NCI-H460 (cell line): ENCODE measurements at places on chromosomes 1 and 21.

- DNase-seq: no peak
These were observed 156.3 kb upstream of the C1orf87 start for GRCh38 chr1:60229821-60230220.

GRCh38 chr1:239899747-239900146, 191.9 kb upstream of the FMN2 start:
- no peak for DNase-seq

GRCh38 chr1:26278303-26278702, 1.6 kb upstream of the SH3BGRL3 start:
- DNase-seq: peak; percentile 73

DNA sequence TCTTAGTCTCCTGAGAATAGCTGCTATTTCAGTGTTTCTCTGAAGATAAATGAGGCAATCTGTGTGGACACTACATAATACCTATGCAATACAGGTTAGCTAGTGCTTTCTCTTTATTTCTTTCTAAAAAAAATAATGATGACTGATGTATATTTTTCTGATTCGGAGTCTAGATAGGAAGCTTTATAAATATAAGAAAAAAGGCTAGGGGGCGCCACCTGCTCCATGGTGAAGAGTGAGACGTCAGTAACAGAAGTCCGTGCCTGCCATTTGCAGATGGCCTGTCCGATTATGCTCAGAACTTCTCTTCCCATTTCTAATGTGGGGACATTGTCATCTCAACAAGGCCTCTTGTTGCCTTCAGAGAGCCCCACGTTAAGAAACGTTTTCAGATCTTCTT, 26.4 kb downstream of the QSOX1 start:
- DNase-seq: no peak

GRCh38 chr1:163406772-163407171, 85.0 kb downstream of the NUF2 start:
- DNase-seq: no peak

GRCh38 chr1:205535096-205535495, 30.6 kb downstream of the CDK18 start:
- no peak for DNase-seq

DNA sequence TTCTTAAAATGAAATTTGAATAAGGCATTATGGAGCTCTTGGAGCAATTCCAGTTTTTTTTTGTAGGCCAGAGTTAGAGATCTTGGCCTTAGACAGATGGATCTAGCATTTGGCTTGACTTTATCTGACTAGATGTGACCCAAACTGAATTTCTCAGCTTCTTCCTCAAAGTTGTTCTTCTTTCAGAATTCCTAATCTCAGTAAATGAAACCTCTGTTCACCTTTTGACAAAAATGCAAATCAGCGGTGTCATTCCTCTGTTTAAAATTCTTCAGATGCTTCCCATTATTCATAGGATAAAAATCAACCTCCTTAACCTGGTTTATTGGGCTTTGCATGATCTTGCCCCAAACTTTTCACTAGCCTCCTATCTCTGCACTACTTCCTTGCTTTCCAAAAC, 177.6 kb downstream of the RASAL2 start:
- no peak for DNase-seq

DNA sequence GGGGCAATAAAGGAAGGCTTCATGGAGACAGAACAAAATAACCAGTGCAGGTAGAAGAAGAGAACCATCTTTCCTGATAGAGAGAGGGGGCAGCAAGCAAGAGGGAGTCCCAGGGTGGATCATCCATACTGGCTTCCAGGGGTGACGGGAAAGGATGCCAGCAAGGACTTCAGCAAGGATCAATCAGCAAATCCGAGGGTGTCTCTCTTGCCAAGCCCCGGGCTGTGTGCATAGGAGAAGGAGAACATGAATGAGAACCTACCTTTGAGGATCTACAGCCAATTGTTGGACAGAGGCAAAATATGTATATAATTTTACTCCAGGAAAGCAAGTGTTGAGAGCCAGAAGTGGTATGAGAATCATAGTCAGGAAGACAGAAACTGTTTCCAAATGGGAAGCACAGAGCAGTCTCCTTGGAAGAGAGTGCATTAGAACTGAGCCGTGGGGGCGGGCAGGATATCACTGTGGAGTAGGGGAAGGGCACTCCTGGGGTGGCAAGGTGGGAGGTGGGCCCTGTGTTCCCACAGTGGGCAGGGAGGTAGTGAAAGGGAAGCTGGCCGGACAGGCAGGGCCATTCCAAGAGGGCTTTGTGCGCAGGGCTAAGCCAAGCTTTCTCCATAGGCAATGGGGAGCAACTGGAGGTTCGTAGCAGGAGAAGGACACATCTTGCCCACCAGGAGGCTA, 1.1 kb upstream of the S100A9 start:
- no peak for DNase-seq

DNA sequence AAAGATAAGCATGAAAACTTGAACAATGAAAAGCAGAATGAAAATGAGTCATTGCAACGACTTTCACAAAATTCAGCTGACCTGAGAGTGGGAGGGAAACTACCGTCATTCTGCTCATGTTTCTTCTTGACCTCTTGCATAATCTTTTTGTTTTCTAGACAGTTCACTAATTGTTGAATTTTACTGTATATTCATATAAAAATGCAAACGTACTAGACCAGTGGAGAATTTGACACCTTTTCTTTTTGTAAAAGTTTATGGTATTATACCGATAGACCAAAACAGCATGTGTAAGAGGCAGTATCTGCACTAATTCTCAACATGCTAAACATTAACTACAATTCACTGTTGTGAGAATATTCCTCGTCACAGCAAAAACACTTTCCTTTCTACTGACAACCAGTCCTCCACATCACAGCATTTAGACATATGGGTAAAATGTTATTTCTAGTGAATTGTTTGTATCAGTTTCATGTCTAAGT, 137.8 kb downstream of the GREM2 start:
- no peak for DNase-seq

GRCh38 chr21:46154955-46155513, 345 bp downstream of the FTCD start:
- no peak for DNase-seq

DNA sequence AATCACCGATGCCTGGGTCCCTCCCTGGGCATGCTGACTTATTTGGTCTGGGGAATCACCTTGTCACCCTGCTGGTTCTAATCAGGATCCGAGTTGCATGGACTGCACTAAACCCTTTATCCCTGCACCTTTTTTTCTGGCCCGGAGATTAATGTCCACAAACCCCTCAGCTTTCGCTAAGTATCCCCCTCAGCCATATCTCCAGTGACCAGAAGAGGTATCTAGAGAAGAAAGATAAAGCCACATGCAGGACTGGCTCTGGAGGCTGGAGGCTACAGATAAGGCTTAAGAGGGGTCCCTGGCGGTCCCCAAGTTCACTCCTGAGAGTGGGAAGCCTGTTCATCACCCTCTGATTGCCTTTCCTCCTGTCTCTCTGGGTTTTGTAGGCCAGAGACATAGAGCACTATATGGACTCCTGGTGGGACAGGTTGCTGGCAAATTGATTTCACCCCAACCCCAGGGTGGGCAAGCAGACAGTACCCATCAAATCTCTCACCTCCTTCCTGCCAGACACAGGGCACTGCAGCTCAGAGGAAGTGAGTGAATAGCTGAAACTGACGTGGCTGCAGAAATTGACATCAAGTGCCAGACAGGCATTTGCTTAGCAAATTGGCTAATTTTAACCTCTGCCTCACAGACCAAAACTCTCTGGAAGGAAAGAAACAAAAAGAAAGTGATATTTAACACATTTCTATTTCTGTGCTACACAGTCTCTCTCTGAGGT, 38.8 kb downstream of the HMGB4 start:
- no peak for DNase-seq

DNA sequence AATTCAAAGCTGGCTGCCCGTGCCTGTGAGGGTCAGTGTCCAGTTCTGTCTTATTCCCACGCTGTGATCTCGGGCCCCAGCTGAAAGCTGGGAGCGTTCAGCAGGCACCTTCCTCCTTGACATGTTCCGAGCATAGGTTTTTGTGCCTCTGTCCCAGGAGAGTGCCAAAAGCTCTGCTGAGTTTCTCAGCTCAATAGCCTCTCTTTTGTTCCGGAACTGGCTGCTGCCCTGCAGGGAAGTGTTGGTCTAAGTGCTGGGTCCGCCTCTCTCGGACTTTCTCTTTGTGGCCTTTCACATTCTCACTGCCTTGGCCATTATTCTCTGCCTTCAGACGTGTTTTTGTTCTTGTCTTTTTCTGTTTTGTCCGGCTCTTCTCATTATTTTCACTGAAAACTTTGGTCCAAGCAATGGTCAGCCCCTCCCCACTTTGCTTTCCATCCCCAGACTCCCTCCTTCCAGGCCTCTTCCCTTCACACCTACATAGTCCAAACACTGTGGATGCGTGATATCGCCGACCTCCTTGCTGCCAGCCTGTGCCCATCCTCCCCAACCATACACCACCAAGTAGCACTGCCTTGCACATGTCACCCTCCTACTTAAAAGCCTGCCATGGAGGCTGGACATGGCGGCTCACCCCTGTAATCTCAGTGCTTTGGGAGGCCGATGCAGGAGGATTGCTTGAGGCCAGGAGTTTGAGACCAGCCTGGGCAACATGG, 233.8 kb downstream of the RHOU start:
- no peak for DNase-seq

DNA sequence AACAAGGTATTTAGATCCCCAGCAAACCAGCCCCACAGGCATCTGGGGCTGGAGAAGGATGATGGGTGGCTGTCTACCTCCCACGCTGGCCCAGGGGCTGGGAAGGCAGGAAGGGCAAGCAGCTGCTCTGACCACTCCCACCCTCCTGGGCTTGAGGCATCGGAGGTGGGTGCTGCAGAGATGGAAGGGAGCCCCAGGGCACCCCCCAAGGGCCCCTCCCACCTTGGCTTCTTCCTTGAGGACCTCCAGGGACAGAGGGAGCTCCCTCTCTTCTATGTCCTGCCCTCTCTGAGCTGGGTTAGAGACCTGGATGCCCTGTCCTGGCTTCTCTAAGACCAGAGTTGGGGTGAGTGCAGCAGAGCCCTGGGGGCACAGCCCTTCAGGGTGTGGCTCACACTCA, 3.1 kb downstream of the CD52 start:
- DNase-seq: no peak

DNA sequence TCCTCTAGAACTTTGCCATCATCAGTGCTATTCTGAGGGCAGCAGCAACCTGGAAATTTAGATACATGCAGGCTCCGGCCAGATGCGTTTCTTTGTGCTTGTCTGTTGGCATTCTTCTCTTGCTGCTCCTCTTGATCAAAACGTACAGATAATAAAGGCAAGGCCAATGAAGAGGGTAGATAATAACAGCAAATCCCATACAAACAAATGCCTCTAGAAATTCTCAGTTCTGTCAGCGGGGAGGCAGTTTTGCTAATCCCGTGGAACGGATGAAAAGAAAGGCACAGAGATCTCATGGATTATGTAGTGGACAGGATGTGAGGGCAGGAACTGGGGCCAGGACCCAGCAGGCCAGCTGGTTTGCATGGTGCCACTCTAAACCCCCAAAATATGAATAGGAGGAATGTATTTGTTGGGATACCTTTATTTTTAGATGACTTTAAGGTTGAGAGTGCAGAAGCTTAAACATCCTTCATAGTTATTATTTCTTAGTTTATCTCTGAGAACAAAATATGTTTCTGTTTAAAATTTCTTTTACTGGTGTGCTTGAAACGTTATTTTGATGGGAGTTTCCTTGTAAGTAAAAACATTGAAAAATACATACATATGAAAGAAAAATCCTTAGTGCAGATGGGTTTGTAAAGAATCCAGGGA, 1.5 kb downstream of the ITSN1 start:
- no peak for DNase-seq

DNA sequence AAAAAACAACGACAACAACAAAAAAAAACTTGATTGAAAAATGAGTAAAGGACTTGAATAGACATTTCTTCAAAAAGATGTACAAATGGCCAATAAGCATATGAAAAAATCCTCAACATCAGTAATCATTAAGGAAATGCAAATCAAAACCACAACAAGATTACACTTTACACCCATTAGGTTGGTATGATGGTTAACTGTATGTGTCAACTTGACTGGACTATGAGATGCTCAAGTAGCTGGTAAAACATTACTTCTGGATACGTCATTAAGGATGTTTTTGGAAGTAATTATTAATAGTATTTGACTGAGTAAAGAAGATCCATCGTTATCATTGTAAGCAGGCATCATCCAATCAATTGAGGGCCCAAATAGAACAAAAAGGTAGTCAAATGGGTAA, 34.9 kb upstream of the LYPLAL1 start:
- DNase-seq: no peak

DNA sequence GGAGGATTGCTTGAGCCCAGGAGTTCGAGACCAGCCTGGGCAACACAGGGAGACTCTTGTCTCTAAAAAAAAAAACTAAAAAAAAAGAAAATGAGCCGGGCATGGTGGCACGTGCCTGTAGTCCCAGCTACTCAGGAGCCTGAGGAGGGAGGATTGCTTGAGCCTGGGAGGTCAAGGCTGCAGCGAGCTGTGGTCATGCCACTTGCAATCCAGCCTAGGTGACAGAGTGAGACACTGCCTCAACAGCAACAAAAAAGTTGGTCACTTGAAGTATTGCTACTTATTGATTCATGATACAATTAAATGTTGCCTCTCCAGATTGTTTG, 57.9 kb upstream of the CXADR start:
- no peak for DNase-seq

DNA sequence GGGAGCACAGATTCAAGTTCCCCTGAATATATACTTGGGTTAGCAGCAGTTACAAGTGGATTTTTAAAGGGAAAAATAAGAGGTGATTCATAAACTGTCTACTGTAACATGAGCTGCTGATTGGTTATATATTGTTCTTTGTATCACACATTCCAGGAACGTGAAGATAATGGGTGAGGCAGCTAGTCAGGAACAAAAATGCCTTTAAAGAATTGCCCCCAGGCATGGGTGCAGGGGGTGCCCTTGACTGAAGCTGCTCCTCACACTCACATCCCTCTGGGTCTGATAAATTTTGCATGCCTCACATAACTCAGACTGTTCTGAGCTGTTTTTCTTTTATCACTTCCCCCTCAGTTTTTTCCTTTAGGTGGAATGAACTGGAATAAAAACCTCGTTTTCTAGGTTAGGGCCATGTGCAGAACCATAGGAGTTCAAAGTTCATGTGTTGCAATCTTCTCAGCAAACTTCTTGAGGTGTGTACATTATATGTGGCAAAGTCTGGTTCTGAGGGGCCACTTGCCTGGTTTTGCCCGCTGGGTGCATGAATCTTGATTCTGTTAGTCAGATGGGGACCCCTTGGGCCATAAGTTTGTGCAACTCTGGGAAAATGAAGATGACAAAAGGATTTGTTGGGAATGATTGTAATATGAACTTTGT, 21.1 kb downstream of the TBX19 start:
- DNase-seq: no peak

DNA sequence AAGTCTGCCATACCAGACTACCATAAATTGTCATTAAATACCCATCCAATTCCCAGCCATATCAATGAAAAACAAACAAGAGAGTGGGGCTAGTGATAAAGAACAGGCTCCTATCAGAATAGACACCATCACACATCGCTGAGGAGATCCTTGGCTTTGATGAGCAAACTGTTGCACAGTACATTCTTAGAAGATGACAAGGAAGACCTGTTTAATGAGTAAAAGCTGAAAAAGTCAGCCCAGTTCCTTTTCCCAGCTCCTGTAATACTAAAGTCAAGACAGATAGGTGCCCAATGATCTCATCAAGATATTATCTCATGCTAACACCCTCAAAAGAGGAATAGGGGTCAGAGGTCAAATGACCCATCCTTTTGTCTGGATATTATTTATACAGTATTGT, 164.5 kb upstream of the COA6 start:
- DNase-seq: no peak

GRCh38 chr1:225735252-225736149, 42.1 kb upstream of the SRP9 start:
- DNase-seq: peak; percentile 83

- no peak for DNase-seq
These were observed 257.8 kb downstream of the NPHP4 start for GRCh38 chr1:5734414-5734813.
